ENCODE measurements at places on chromosomes 12 and 14.

DNA sequence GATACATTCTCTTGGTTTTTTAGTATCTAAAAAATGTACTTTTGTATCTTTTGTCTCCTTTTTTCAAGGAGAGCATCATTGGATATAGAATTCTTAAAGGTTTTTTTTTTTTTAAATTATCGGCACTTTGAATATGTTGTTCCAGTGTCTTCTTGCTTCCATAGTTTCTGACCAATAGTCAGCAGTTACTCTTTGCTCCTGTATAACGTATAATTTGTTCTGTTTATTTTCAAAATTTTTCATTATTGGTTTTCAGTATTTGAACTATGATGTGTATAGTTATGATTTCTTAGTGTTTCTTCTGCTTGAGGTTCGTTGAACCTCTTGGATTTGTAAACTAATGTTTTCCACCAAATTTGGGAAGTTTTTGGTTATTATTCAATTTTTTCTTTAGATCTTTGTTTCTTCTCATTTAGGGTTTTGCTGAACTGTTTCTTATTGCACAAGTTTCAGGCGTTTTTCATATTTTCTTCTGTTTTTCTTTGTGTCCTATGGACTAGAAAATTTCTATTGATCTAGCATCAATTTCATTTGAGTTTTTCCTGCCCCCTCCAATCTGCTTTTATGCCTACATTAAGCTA, 93.9 kb downstream of the PLBD1 start:
- DNase-seq: no peak

DNA sequence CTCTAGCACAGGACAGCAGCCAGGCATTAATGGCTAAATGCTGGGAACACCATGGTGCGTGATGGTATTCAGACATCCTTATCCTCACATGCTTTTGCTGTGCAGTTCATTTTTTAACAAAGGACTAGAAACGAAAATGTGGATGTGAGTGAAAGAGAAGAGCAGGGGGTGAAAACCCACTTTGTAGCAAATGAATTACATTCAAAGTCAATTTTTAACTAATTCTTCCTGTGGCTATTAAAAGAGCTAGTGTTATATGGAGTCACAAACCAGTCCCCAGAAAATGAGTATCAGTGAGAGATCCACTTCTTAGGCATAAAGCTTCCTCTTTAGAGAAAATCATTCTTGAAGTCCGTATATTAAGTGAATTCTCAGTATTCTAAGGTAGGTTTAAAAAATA, 592.0 kb upstream of the LMO3 start:
- no peak for DNase-seq

DNA sequence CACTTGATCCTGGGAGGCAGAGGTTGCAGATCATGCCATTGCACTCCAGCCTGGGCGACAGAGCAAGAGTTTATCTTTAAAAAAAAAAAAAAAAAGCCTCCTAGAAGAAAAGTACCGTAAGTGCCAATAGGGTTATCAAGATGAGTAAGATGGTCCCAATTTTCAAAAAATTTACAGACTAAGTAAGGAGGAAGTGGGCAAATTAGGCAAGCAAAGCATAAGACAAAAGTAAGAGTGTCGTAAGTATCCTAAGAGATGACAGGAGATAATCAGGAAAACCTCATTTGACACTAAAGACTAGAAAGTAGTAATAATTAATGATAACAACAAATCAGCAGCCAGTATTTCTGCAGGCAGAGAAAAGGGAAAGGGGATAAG, 12.2 kb downstream of the PYM1 start:
- no peak for DNase-seq

DNA sequence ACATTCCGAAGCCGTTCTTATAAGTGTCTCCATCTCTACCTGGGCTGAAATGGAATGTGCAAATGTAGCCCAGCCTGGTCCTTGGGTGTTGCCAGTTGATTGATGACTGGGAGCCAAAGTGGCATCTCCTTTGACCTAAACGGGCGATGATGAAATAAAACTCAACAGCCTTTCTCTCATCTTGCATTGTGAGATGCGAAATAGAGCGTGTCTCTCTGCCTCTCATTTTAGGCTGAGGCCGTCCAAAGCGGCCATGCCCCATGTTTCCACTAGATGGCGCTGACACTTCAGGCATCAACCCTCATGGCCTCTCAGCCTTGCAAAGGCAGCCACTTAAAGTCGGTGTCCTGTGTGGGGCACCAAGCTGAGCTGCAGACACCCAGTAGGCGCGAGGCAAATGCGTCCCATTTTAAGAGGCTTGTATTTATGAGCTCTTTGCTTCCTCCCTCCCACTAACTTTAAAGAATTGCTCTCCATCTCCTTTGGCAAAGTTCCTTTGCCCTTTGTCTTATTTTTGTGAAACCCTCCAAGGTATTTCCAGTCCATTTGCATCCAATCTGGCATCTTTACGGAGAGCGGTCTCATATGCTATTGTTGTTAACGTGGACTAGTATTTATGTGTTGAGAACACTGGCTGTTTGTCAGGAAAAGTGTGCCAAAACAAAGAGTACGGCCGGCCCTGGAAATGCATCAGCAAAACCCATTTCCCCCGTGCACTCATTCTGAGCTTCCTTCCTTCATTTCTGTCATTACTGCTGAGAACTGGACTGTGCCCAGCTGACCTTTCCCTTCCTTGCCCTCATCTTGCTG, 25.0 kb downstream of the GPRC5A start:
- DNase-seq: peak; percentile 92

DNA sequence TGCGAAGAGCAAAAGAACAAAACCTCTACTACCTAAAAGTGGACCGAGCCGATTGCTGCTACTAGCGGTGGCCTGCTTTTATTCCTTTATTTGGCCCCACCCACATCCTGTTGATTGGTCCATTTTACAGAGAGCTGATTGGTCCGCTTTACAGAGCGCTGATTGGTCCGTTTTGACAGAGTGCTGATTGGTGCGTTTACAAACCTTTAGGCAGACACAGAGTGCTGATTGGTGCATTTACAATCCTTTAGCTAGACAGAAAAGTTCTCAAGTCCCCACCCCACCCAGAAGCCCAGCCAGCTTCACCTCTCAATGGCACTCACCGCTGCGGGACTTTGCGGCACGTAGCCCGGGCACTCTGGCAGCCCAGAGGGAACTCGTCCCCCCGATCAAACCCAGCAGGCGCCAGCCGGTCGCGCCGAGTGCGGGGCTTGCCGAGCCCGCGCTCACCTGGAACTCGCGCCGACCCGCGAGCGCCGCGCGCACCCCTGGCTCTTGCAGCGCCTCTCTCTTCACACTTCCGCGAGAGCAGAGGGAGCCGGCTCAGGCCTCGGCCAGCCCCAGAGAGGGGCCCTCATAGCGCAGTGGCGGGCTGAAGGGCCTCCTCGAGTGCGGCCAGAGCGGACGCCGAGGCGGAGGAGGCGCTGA, 8.7 kb upstream of the FGD4 start:
- DNase-seq: peak; percentile 54

GRCh38 chr12:47557386-47557785, 148.4 kb downstream of the RPAP3 start:
- no peak for DNase-seq

DNA sequence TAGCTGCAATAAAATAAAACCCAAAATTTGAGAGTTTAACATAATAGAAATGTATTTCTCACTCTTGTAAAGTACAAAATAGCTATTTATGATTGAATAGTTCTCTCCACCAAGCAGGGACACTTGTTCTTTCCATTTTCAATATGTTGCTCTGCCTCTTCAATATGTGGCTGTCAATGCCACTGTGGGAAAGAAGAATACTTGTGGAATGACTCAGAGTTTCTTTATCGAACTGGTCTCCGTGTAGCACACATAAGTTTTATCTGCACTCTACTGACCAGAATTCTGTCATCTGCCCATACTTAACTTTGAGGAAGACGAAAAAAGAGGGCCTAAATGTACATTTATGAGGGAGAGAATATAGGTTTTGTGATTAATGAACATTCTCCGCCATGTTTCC, 256.9 kb downstream of the ATXN7L3B start:
- no peak for DNase-seq

DNA sequence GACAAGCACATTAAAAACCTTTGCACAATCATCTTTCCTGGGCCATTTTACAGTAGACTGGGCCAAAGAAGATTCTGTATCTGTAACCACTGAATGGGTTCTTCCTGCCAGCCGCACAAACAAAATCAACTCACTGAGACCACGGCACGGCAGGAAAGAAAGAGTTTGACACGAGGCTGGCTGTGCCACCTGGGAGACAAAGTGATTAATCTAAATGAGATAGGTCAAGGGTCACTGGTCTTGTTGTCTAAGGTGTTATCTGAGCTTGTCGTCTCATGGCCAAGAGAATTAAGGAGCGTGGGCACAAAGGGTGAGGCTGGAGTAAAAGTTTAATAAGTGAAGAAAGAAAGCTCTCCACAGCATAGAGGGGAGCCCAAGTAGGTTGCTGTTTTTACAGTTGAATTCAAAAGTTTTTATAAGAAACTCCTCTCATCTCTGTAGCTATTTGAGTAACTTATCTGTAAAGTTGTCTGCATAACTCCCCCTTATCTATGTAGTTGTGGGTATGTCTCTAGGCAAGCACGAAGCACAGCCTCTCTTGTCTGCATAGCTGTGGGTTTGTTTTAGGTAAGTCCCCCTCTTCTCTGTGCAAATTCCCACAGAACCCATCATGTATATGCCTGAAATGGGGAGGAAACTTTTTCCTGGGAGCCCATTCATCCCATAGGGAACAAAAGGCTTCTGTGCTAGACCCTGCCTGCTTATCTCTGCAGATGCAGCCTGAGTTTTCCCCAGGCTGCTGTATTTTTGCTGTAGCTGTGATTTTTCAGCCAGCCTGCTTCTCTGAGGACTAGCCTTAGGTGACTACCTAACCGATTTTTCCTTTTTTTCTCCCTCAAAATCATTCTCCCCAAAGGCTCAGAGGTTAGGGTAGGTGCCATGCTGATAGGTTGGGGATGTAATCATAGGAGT, 1314.6 kb upstream of the TMEM132C start:
- DNase-seq: no peak

- DNase-seq: no peak
These were observed 37.5 kb downstream of the ERH start for GRCh38 chr14:69360438-69361108.

- no peak for DNase-seq
These were observed 596.0 kb downstream of the SLC16A7 start for GRCh38 chr12:60191676-60192359.

GRCh38 chr12:86186449-86186848, 69.7 kb downstream of the MGAT4C start:
- no peak for DNase-seq

DNA sequence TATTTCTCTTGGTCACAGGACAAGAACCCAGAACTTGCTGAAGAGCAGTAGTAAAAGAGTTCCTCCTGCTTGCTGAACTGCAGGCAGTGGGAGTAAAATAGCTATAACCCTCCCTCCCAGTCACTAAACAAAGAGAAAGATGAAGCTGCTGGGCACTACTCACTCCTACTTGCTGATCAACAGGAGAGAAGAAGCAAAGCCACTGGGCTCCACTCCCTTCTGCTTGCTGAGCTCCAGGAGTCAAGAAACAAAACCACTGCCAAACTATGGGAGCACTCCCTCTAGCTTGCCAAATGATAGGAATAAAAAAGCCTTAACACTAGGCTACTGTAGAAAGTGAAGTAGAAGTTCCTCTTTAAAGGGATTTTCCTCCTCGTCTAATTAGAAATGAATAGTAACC, 155.3 kb downstream of the RASSF9 start:
- DNase-seq: no peak

DNA sequence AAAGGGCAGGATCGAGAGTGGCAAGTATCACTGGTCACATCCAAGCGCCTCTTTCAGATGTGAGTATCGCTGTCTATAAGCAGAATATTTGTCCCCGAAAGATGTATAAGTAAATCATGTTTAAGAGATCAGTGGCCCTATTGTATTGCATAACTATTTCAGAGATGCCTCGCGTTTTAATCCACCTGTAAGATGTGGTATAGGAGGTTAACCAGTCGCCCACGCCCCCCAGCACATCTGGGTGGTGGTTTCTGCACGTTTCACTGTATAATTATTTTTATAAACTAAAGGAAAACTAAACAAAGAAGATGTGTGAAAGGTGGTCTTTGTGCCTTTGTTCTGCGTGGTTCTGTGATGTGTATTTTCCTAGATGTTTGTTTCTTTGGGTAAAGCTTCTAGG, 28.9 kb downstream of the RIMBP2 start:
- DNase-seq: no peak

- no peak for DNase-seq
These were observed 5.0 kb upstream of the RAPGEF3 start for GRCh38 chr12:47763481-47764346.

DNA sequence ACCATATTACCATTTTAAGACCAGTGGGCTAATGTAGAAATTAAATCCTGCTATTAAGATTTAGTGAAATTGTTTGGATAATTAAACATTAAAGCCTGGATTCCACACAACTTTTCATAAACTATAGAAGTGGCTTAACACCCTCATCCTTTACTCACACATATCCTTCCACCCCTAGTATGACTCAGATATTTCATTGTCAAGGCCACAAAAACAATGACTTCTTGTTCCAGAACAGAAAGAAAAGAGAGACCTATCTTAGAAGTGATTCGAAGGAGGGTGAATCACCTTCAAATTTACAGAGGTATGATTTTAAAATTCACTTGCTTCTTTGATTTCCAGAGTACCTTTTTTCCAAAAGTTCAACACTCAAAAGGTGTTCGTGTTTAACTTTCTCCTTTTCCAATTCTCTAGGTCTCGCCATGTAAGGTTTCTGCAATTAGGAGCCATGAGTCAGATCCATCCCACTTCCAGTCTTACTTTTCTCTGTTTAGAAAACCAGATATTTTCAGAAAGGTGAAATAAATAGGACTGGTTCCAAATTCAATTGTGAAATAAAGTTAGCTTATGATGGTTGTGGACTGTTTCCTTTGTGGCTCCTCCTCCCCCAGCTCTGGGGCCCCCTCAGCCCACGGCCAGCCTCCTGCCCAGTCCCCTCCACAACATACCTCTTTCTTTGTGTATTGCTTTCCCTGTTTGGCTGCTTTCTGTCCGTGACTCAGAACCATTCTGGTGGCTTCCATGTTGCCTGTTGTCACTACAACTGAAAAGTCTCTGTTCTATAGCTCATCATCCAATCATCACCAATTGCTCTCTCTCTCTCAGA, 24.6 kb upstream of the MGP start:
- DNase-seq: no peak

GRCh38 chr12:85920324-85920947, 46.3 kb downstream of the NTS start:
- DNase-seq: no peak

DNA sequence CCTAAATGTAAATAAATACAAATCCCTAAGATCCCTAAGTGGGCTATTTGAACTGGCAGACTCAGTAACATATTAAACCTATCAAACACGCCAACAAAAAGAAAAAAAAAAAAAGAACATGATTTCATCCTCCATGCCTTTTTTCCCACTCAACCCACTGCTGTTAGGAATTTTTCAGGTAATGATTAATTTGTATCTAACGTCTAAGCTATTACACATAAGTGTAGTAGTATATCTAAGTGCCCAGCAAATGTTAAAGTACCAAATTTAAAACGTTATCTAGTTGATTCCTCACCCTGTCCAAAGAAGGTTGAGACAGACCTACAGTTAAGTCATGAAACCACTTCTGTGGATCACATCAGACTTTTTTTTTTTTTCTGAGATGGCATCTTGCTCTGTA, 16.4 kb upstream of the ARID4A start:
- no peak for DNase-seq

All from right forelimb (tissue), 1 donor.